ENCODE measurements at places on chromosomes 3 and 15.

DNA sequence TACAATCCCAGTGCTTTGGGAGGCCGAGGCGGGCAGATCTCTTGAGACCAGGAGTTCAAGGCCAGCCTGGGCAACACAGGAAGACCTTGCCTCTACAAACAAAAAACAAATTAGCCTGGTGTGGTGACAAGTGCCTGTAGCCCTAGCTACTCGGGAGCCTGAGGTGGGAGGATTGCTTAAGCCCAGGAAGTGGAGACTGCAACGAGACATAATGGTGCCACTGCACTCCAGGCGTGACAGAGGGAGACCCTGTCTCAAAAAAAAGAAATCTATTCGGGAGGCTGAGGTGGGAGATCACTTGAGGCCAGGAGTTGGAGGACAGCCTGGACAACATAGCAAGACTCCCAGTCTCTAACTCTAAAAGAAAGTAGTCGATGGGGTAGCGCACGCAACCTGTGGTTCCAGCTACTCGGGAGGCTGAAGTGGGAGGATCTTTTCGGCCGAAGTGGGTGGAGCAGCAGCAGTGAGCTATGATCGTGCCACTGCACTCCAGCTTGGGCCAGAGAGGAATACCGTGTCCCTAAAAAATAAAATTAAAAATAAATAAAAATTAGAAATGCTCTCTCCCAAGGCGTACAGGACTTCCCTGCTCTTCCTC, 775 bp downstream of the C3orf33 start:
- DNase-seq: peak; percentile 17

- DNase-seq: no peak
These were observed 331.6 kb downstream of the PYDC2 start for GRCh38 chr3:191792580-191792979.

- no peak for DNase-seq
These were observed 7.5 kb upstream of the MAN2A2 start for GRCh38 chr15:90895571-90896117.

DNA sequence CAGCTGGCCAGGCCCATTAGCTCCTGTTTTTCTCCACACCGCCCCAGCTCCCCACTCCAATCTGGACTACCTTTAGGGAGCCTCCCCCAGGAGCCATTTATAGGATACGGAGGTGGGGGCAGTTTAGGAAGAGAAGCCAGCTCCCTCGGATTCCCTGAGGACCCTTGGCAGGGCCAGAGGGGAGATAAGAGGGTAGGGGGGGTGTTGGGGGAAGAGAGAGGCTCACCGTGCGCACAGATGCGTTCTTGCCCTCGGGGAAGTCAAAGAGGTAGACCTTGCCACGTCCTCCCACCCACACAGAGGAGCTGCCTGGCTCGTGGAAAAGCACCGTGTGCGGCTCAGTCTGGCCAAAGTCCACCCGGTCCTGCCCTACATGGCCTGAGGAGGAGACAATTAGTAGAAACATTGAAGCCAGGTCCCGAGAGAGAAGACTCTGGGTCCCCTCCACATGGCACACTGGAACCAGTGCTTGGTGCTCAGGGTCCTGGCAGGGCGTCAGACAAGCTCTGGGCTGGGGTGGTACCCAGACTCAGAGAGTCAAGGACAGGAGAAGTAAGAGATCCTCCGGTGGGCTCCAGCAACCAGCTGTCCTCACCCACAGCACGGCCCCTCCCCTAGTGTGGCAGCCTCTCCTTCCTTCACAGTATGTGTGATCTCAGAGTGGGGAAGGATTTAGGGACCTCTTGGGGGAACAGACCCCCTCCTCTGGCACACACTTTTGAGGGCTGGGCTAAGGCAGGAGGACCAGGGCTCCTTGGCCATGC, 15.0 kb downstream of the SEMA7A start:
- DNase-seq: no peak

- no peak for DNase-seq
These were observed 28.1 kb downstream of the LSAMP start for GRCh38 chr3:116417151-116417550.

DNA sequence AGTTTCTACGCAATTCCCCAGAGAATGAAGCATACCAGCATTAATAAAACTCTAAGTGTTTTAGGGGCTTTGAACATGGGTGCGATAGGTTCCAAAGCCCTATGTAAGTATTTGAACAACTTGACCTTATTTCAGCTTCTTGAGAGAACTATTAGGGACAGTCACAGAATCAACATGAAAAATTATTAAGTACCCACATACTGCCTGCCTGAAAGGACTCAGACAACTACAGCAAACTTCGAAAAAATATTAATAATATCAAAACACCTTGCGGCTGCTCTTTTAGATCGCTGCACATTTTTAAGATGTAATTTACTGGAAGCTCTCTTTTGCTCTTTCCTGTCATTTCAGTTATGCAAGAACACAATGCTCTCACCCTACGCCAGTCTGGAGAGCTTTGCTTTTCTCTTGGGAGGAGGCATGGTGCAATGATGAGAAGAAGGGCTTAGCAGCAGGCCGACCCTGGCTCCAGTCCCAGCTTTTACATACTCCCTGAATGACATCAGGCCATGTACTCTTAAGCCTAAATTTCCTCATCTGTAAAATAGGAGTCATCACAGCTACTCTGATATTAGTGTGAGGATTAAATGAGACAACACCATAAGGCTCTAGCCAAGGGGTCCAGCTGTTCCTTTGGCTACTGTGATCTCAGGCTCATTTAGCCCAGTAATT, 640.7 kb downstream of the FHIT start:
- DNase-seq: no peak

DNA sequence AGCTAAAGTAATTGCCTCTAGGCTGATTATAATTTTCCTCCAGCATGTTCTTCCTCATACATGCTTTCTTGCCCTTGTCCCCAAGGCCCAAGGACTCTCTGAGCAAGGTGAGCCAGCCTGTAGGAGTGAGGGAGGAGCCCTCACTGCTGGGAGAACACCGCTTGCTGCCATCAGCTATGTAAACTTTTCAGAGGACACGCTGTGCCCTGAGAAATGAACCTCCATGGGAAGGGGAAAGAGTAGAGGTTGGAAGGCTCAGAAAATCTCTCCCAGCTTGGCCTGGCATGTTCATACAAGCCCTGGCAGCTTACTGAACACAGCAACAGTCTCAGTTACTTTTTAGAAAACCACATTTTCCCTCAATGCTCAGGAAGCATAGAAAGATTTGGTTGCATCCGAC, 103.0 kb upstream of the SLC24A5 start:
- DNase-seq: no peak

DNA sequence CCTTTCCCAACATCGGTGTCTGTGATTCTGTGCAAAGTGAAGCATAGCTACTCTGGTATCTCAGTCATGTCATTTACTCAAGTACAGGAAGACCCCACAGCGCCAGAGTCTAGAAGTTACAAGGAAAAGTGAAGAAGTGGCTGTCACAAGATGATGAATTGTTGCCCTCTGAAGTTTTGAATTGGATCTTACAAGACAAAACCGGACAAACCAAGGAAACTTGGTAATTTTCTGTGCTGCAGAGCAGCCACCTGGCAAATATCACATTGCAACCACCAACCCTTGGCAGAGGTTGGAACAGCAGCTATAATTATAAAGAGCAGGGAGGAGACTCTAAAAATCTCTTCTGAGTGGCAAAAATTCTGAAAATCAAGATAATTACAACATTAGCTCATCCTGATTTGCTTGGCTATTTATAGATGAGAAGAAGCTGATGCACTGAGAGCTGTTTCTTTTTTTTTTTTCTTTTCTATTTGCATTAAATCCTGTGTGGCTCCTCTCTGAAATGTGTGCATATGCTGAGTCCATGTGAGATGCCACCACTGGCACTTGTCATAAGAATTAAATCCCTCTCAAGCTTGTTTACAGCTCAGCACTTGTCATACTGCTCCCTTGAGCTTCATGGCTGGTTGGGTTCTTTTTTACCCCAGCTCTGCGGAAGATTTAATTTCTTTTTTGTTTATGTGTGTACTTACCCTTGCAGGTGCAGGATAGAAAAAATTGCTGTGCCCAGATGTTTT, 68.0 kb upstream of the MNS1 start:
- DNase-seq: no peak

- DNase-seq: no peak
These were observed 23.0 kb downstream of the CMTM7 start for GRCh38 chr3:32414522-32415202.

DNA sequence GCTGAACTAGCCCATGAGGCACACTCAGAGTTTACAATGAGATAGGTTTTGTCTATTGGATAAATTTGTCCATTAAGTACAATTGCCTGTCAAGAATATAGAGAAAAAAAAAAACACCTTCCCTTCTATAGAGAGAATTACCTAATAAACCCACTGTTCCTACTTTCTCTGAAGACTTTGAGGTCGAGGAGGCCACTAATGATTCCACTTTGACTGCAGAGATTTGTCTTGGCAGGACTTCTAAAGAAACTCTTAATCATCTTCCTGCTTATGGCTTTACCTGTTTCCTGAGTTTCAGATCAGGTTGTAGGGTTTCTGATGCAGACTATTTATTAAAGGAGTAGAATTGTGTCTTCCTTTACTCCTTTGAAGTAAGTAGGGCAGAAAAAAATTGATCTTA, 342.4 kb upstream of the KCNMB2 start:
- no peak for DNase-seq

GRCh38 chr3:179450261-179450701, 989 bp downstream of the GNB4 start:
- DNase-seq: no peak

All from stimulated activated CD4-positive, alpha-beta T cell treated with anti-CD3 and anti-CD28 coated beads, Interleukin-1b, Interleukin-23, amount 100 ng/mL, for 1 hour (primary cell).